ENCODE measurements at places on chromosomes 1 and 21.
A peak's percentile ranks its signal among the peaks of the same experiment; 100 is the strongest.

- DNase-seq: no peak
These were observed 212.1 kb upstream of the FMN2 start for GRCh38 chr1:239879321-239880170.

- DNase-seq: peak; percentile 79
These were observed 58.2 kb upstream of the SLC45A1 start for GRCh38 chr1:8259498-8260290.

GRCh38 chr1:31228986-31229385 lies 10.7 kb downstream of the NKAIN1 start:
- DNase-seq: no peak

GRCh38 chr1:48600182-48600581 lies 128.2 kb upstream of the SPATA6 start:
- no peak for DNase-seq

DNA sequence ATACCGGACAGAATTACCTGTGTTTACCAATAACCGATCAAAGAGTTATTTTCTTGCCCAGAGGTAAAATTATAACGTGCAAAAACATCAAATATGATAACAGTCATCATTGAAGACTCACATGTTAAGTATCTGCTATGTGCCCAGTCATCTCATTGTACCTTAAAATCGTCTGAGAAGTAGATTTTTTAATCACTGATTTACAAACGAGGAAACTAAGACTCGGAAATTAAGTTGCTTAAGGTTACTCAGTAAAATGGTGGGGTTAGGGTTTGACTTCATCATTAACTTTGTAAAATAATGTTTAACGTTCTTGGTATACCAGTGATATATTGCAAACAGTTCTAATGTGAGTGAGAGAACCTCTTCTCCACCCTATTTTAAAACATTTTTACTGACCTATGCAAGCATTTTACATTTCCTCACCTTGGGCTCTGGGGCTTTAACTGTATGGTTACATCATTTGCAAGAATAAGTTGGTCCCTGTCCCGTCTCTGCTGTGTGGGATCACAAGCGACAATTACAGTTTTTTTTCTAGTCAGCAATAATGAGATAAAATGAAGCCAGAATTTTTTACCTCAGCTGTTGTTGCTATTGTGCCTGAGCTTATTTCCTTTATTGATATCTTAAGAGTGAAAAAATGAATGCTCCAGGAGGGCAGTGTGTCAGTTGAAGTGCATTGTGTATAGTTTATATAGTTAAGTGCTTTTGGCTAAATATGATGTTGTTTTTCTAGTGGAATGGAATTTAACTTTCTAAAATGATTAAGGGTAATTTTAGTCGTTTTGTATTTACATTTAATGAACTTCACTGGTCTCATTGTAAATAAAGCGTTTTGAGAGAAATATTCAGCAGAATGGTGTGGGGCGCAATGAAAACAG lies 2.7 kb downstream of the RPRD2 start:
- DNase-seq: peak; percentile 23

- peak; percentile 60 for DNase-seq
These were observed 24.8 kb upstream of the TMEM51 start for GRCh38 chr1:15128520-15129313.

DNA sequence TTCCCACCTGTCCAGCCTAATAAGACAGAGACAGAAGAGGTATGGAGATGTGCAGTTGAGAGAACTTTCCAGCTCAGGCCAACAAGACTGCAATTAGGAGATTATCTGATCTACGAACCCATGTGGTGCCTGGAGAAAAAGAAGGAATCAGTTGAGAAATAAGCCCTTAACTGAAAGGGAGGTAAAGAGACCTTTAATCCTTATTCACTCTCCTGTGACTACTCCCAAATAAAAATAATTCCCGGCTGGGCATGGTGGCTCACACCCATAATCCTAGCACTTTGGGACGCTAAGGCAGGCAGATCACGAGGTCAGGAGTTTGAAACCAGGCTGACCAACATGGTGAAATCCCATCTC lies 31.9 kb upstream of the SARS1 start:
- DNase-seq: no peak

GRCh38 chr1:19512545-19512944 lies 27.2 kb upstream of the CAPZB start:
- DNase-seq: peak; percentile 72

- no peak for DNase-seq
These were observed 22.4 kb downstream of the CAPZB start for GRCh38 chr1:19462781-19463503.

- no peak for DNase-seq
These were observed 63.8 kb upstream of the ATP1A1 start for GRCh38 chr1:116309090-116309870.

DNA sequence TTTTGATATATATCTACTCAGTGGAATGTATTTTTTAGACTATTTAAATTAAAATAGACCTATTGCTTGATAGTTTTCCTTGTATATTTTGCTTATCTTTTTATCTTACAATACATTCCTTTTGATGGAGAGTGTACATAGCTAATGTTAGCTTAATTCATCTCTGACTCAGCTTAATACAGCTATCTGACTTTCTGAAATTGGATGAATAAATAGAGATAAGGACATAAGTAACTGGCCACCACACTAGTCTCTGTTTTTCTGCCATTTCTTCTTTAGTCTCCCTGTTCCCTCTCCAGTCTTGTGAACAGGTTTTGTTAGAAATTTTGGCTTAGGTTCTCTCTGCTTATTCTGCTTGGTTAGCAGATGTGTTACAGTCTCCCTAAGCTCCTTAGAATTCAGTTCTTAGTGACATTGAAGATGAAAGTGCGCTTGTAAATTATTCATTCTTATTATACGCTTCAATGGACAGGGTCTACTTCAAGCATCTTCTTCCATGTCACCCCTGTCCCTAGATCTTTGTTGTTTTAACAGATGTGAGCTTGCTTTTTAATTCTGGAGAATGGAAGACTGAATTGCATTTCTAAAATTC lies 59.6 kb downstream of the XPR1 start:
- peak; percentile 19 for DNase-seq

GRCh38 chr1:107683191-107683657 lies 281.8 kb downstream of the VAV3 start:
- no peak for DNase-seq

GRCh38 chr1:163459539-163459938 lies 137.8 kb downstream of the NUF2 start:
- no peak for DNase-seq

DNA sequence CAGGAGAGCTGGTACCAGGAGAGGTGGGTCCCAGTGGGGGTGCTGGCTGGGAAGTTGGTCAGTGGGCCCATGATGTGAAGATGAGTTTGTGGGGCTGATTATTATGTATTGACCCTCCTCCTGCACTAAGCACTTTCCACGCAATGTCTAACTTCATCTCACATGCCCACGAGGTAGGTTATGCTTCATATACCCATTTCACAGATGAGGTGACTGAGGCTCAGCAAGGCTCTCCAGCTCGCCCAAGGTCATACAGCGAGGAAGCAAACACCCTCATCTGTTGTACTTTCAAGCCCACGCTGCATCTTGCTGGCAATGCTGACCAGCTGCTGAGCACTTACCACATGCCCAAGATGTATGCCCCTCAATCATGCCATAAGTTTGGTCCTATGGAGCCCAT lies 175.8 kb downstream of the GRIK3 start:
- no peak for DNase-seq

- no peak for DNase-seq
These were observed 5.4 kb downstream of the SOAT1 start for GRCh38 chr1:179298952-179299351.

GRCh38 chr1:41850029-41850428 lies 68.7 kb downstream of the HIVEP3 start:
- no peak for DNase-seq

- DNase-seq: no peak
These were observed 30.9 kb downstream of the SELL start for GRCh38 chr1:169680377-169681019.

Data from fibroblast of skin of back (primary cell).